ENCODE measurements at places on chromosomes 16 and 17.

DNA sequence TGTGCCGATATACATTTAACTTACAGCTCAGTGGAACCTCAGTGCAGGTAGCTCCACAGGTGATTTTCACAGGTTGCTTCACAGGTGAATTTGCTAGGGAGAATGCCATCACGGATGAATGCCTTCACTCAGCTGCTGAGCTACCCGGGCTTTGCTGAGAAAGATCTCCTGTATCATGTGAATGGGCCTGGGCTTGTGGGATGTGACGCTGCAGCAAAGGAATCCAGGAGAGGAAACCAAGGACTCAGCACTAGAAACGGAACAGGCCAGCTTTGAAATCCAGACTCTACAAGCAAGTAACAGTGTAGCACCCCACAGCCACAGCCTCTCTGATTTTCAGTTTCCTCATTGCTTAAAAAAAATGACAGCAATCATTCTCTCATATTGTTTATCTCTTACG, 271.4 kb upstream of the MAF start:
- no peak for DNase-seq

- no peak for DNase-seq
Observed at GRCh38 chr17:68540981-68541380, 28.8 kb downstream of the PRKAR1A start.

DNA sequence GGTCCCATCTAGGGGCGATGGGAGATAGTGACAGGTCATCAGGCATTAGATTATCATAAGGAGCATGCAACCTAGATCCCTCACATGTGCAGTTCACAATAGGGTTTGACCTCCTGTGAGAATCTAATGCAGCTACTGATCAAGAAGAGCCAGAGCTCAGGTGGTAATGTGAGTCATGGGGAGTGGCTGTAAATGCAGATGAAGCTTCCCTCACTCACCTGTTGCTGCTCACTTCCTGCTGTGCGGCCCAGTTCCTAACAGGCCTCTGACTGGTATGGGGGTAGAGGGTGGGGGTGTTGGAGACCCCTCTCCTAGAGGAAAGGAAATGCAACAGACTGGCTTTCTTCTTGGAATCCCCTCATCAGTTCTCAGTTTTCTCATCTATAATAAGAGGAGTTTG, 131.4 kb downstream of the CA10 start:
- no peak for DNase-seq

- no peak for DNase-seq
Observed at GRCh38 chr16:65083164-65083857, 38.6 kb downstream of the CDH11 start.

DNA sequence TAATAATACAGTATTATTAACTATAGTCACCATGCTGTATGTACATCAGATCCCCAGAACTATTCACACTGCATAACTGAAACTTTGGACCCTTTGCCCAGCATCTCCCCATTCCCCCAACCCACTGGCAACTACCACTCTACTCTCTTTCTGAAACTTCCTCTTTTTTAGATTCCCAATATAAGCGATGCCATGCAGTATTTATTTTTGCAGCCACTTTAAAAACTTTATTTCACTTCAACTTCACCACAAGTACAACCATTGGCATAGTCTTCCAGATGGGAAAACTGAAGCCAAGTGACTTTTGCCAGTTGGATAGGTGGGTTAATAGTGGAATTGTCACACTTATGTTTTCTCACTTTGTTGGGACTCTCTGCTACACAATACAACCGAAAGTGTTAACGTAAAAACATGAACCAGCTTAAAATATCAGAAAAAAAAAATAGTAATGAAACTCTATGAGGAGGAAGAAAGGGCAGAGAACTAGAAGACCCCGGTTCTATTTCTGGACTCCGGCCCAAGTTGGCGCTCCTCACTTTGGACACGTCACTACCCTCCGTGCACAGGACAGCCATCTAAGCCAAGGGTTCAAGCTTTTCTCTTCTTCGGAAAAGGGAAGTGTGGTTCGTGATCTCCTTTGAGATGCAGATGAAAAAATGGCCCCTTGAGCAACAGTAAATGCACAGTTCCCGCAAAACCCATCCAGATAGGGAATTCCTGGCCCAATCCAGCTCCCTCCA, 743 bp downstream of the SHCBP1 start:
- DNase-seq: no peak

GRCh38 chr17:2690165-2691068, 21.1 kb downstream of the CLUH start:
- DNase-seq: no peak

DNA sequence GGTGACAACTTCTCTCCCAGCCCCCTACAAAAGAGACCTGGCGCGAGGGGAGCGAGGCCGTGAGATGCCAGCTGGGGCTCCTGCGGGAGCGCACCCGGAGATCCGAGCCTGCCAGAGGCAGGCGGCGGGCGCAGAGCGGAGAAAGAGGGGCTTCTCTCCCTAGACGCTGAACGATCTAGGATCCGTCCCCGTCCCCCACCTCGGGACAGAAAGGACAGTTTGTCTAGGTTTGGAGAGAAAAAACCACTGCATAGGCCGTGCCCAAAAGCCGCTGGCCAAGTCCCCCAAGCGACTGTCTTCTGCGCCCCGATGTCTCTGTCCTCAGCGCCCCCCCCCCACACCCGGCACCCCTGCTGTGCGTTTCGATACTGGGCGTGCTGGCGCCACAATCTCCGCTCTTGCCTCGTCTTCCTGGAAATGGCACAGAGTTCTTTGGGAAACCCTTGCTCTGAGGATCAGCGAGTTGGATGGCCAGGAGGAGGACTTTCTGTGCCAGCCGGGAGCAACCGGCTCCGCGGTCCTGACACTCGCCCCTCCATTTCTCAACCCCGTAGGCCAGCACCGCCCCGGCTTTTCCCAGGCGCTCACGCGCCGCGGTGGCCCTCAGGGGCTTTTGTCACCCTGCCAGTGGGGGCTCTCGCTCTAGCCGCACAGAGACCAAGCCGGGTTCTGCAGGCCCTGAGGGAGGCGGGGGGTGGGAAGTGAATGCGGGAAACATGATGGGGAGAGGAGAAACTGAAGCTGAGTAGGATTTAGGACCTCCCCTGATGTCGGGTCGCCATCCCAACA, 1.0 kb downstream of the SSTR2 start:
- DNase-seq: no peak

DNA sequence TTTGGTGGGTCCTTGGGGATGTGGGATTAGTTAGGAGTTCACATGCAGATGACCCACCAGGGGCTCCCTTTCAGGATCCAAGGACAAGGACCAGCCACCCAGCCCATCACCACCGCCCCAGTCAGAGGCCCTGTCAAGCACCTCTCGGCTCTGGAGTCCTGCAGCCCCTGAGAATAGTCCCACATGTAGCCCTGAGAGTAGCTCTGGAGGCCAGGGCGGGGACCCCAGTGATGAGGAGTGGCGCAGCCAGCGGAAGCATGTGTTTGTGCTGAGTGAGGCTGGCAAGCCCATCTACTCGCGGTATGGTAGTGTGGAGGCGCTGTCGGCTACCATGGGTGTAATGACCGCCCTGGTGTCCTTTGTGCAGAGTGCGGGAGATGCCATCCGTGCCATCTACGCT, 2.4 kb downstream of the MON1B start:
- DNase-seq: no peak

DNA sequence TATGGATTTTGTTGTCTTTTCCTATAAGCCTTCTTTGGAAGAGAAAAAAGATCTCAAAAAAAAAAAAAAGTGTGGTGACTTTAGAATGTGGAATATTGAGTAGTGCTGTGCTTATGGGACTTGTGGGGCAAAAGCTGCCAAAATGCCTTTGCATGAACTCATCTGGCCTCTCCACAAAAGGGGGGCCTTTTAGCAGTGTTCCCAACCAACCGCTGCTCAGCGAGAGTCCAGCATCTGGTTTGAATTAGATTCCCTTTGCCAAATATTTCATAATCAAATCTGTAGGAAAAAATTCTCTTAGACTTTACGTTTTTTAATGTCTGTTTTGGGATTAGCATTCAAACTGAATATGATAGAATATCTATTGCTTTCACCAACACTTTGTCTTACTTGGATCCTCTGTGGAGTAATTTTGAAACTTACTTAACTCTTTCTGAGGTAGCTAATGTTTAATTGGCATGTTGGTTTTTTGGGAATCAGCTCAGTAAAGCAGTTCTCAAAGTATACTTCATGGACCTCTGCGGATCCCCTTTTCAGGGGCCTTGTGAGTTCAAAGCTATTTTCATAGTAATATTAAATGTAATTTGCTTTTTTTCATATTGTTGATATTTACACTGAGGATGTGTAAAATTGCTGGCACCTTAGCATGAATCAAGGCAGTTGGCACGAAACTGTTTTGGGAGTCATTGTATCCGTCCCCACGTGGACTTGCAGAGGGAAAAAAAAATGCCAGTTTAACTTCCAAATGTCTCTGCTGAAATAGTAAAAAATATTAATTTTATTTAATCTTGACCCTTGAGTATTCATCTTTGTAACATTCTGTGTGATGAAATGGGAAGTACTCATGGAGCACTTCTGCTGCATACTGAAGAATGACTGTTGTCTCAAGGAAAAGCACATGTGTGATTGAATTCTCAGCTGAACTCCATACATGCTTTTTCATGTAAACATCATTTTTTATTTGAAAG, 34.7 kb upstream of the VPS4A start:
- DNase-seq: no peak

DNA sequence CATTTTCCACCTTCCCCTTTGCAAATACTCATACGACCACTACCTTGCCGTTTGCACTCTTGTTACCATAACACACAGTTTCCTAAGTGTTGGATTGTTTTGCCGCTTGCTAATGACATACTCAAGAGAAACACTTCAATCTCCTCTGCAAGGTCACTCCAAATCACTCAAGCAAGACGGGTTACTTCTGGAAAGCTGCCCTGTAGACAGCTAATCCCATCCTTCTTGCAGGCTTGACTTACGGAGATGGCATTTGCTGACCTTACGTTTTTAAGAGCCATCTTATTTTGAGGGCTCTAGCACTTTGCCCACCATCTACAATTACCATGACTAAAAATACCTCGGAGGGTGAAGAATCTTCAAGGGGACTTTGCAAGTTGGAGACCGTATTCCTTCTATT, 46.2 kb downstream of the MYH3 start:
- DNase-seq: no peak

DNA sequence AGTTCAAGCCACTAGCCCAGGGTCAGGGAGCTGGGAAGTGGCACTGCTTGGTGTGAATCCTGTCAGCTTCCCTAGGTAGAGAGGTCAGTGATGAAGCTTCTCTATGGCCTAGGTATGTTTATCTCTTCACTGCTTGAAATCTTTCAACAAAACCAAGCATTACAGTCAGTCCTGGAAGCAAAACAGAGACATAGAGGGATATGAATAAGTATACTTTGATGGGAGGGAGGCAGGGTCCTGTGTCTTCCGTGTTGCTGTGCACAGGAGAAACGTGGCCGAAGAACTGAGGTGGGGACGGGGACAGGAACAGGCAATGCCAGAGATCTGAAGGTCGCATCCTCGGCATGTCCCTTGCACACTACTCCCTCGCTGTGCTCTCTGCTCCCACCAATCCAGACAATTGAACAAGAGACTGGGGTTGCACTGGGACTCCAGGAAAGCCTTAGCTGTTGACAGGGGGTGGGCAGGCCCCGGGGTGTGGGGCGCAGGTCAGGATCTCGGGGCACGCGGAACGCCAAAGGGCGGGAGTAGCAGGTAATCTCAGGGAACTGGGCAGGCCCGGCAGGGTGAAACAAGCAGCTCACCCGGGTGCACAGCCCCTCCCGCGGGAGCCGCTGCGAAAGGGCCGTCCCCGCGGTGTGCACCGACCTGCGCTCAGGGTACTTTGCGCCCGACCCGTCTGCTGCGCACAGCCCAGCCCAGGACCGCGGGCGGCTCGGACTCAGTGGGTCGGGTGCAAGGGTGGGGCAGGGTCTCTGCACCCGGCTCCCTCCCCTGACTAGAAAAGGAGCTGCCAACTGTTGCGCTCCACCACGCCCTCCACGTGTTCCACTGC, at the start of gene MT1H:
MT1H (plus strand) TSS at position 810 of the 835 bp plus-strand sequence. CDS start 71 bp downstream, outside the sequence.
- no peak for DNase-seq
